Renal cortical epithelial cell (primary cell): ENCODE measurements at places on chromosomes 7 and 10. TPM values are rescaled to one million over a fixed set of nuclear protein-coding genes. Genes with fewer than 3 reads are reported as not detected.
A peak's percentile ranks its signal among the peaks of the same experiment; 100 is the strongest.

DNA sequence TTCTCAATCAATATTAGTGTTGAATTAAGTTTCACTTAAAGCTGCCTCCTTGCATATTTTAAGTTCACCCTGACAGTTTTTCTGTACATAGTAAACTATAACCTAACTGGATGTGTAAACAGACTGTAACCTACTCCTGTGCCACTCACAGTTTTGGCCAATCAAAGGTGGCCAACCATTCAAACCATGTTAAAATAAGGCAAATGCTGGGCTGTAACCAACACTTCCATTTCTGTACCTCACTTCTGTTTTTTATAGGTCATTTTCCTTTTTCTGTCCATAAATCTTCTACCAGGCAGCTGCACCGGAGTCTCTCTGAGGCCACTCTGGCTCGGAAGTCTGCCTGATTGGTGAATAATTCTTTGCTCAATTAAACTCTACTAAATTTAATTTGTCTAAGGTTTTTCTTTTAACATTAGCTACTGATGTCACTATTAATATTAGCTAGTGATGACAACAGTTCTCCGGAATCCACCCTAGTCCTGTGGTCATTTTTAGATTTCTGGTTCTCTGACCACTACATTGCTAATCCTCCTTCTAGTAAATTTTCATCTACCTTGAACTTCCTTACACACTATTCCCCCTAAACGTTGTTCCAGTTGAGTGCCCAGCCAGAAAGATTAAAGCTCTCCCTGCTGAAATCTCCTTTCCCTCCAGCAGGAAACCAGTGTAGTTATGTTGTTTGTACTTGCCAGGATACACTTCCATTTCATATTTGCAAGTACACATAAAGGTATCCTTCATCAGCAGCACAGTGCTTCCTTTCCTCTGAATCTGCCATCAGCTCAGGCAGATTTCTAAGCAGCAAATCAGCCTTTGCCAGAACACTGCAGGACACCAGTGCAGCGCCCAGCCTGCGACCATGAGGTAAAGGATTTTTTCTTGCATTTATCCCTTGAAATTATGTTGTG is 18.6 kb upstream of the IFIT2 start:
- DNase-seq: peak; percentile 93

The OR6V1 gene
- total RNA-seq: not detected in 2 replicates

The UNCX gene
- total RNA-seq: not detected in 2 replicates

DNA sequence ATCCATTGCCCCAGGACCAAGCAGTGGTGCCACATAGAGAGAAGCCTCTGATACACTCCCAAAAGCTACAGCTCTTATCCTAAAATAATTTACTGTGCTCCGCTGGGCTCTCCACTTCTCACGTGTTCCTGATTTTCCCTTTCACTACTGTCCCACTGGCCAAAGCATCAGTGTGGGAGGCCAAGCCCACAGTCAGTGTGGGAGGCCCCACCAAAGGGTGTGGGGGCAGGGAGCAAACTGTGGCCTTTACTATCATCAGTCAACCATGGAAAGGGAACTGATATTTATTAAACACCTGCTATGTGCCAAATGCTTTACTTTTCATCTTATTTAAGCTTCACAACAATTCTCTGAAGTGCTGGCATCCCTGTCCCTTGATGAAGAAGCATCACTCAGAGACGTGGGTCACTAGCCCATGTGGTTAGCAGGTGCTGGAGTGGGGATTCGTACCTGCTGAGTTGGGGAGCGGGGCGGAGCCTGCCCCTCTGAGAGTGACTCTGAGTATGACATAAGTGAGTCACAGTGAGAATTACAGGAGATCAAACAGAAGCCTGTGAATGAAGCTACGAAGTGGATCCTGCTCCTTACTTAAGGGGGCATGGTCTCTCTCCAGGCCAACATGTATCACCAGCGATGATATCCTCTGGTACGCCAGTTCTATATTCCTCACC is 50.4 kb downstream of the PYROXD2 start:
- DNase-seq: no peak

The CDK14 gene
- 30.2 and 32.8 TPM in 2 replicates for total RNA-seq

The ZNF727 gene
- total RNA-seq: 0.10 TPM in 1 of 2 replicates, not detected in the other

DNA sequence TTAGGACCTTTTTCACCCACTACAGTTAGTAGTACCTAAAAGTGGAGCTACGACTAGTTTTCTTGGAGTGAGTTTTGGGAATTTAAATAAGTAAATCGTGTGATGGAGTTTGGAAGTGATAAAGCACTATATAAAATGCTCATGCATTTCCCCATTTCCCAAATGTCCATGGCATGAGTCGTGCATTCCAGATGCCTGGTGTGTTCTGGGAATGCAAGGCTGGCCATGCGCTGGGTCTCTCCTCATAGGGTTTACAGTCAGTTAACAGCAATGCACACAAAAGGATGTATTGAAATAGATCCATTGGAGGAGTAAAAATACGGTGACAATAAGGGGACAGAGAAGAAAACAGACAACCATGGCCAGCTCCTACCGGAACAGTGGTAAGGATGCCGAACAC is 149.8 kb downstream of the DPP6 start:
- DNase-seq: no peak

DNA sequence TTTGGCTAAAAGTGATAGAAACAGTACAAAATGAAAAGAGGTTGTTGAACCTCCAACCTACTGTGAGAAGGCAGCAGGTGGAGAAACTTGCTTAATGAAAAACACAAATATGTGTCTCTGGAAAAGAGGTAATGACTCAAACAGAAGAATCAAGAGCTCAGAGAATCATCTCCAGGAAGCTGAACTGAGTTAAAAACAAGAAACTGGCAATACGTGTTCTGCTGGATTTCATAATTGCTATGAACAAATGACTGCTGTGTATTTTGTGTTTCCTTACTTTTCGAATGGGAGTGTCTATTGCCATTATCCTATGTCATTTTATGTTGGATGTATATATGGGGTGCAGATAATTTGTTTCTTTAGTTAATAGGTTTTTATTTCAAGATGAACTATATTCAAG is 401.1 kb downstream of the DGKB start:
- no peak for DNase-seq

The VWDE gene
- total RNA-seq: 1.6 and 3.0 TPM in 2 replicates

The KLF14 gene
- total RNA-seq: 0.05 TPM in 1 of 2 replicates, not detected in the other

GRCh38 chr7:38310591-38311101 is 37.2 kb upstream of the TARP start:
- DNase-seq: peak; percentile 27

The CALU gene
- total RNA-seq: 394 and 395 TPM in 2 replicates

DNA sequence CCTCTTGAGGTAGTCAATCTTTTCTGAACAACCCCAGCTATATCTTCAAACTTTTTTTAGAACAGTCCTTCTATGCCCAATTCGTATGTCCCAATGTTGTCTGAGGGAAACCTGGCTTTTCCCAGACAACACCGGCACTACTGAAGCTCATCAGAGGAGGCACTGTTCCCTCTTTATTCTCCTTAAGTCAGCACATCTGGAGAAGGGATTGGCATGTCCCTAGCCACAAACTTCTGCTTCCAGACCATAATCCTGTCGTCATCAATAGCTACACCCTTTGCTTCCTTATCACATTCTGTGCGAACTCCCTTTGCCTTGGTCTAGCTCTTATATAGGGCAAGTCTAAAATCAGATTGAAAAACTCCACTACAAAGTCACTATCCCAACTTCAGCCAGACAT is 22.9 kb downstream of the PON3 start:
- no peak for DNase-seq

- no peak for DNase-seq
These were observed 3.7 kb upstream of the UTF1 start for GRCh38 chr10:133226251-133226808.

The ANKMY2 gene
- total RNA-seq: 35.4 and 52.0 TPM in 2 replicates
